ENCODE measurements at places on chromosomes 3 and 15.

DNA sequence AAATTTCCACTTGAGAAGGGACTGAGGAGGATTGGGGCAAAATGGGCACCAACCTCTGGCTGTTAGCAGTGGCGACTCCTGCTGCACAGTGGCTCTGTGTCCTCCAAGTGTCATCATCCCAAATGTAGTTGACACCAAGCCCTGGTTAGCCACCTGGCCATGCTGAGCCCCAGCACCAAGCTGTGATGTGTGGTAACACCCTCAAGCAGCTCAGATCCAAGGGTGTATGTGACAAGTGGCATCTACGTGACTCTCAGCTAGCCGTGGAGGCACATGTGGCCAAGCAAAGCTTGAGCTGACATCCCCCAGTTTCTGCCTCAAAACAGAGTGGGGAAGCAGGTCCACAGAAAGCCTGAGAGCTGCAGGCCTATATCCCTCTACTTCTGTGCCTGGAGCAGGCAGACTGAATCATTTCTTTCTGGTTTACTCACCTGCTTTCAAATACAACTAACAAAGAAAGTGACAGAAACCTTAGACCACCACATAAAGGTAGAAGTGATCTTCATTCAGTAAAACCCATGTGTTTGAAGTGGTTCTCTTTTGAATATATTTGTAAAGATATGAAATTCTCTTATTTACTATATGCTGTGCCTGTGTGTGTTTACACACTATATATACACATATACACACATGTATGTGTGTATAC, 40.0 kb downstream of the FOXP1 start:
- DNase-seq, result no peak

DNA sequence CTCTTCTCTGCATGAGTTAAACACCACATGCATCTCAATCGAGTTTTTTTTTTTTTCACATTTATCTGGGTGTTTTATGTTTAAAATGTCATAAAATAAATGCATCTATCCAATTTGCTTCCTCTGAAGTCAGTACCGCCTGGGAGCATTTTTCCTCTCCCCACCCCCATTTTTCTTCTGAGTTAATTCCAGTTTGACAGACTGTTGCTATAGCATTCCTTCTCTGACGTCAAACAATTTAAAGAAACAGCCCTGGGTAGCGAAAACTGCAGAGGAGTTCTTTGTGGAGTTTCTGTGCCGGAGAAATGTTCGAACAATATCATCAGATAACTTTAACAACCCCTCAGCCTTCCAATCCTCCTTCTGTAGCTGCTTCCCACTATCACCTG, 900 bp upstream of the GNB4 start:
- peak; percentile 84 for DNase-seq

DNA sequence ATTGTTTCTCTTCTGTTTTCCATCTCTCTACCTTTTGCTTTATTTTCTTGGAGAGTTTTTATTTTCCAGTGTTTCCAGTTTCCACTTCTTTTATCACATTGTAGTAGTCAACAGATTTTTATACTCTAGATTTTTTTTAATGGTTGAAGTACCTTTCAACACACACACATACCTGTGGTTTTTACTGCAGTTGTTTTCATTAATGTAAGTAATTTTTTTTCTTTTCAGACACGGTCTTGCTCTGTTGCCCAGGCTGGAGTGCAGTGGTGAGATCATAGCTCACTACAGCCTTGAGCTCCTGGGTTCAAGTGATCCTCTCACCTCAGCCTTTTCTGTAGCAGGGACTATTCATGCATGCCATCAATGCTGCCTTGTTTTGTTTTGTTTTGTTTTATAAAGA, 472.5 kb upstream of the SGO1 start:
- DNase-seq, result peak; percentile 27

- no peak for DNase-seq
Measured at GRCh38 chr3:34533451-34533850, 735.0 kb downstream of the PDCD6IP start.

GRCh38 chr3:170397685-170398084, 21.0 kb upstream of the CLDN11 start:
- DNase-seq, result no peak

GRCh38 chr3:12681943-12682390, 18.1 kb upstream of the RAF1 start:
- DNase-seq, result peak; percentile 88

DNA sequence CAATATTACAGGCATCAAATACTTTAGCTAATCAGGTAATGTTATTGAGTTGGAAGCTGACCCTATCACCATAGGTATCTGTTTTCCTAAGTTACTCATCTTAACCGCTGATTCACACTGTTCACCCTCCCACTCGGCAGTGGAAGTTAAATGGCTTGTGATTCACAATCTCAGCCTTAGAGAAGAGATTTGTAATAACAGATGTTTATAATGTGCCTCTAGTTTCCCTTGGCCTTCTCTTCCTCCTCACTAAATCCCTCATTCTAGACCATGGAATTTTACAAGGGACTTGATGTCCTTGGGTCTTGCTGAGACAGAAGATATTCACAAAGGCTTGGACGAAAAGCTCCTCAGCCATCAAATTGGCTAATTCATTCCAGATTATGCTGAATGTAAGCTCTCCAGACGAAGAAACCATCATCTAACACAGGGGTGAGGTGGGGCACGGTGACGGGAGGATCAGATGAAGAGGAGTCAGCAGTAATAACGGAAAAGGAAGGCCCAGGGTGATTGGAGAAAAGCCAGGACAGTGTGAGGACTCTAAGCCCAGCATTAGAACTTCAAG, 931.7 kb downstream of the MCTP2 start:
- peak; percentile 94 for DNase-seq

- no peak for DNase-seq
Measured at GRCh38 chr15:60120100-60120499, 116.0 kb downstream of the FOXB1 start.

- DNase-seq, result no peak
Measured at GRCh38 chr3:149269687-149270086, 48.1 kb upstream of the CP start.

- no peak for DNase-seq
Measured at GRCh38 chr3:181619897-181620296, 91.8 kb upstream of the SOX2 start.

GRCh38 chr15:62832231-62832630, 210.3 kb upstream of the TPM1 start:
- DNase-seq, result no peak

GRCh38 chr3:124918524-124918923, 16.0 kb downstream of the MUC13 start:
- DNase-seq, result no peak

- DNase-seq, result peak; percentile 60
Measured at GRCh38 chr15:34241376-34242330, 16.8 kb downstream of the EMC4 start.

DNA sequence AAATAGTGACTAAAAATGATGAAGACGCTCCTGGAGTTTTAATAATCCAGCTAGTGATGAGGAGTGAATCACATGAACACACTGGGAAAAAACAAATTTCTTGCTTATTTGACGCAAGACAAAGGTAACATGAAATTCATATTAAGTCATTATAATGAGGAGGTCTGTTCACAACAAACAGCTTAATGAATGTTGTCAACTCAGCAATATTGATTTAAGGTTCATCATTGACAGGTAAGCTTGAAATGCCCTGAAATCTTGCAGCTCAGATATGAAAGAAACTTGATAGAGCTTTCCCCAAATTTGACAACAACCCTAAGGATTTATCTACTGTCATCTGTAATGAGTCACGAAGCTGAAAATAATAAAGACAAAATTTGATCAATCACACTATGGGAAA, 108.1 kb upstream of the SELENOK start:
- no peak for DNase-seq

GRCh38 chr3:72961752-72962151, 34.9 kb upstream of the PPP4R2 start:
- no peak for DNase-seq

DNA sequence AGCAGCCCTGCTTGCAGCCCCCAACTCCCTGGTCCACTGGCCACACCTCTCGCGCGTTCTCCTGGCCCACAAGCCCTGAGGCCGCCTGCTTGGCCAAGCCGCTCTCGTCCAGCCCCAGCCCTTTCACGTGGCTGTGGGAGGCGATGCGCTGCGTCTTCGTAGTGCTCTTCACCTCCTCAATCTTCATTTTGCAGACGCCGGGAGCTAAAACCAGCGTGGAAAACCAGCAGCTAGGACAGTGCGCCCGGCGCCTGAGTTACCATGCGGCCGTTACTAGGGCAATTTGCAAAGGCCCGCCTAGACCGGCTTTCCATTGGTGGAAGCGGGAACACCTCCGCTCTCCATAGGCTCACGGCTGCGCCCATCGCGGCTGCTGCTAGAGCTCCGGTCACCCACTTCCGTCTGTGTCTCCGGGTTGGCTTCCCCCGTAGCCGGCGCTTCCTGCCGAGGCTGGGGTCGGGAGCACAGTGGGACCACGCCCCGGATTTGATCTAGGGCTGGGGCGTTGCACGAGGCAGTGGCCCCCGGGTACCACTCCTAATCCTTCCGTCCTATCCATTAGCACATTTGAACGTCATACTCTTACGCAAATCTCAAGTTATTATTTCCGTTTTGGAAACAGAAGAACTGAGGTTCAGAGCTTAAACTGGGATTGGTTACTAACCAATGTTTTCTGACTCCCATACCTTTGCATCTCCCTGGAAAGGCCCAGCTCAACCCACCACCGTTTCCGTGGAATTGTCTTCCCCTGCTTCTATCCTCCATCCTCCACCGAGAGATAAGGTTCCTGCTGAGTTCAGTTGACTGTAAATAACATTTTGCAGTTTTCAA, at the start of gene RUVBL1:
Gene RUVBL1 (minus strand): TSS at position 275 of the 831 bp plus-strand sequence. CDS start 88 bp downstream, at position 187.
- peak; percentile 99 for DNase-seq

DNA sequence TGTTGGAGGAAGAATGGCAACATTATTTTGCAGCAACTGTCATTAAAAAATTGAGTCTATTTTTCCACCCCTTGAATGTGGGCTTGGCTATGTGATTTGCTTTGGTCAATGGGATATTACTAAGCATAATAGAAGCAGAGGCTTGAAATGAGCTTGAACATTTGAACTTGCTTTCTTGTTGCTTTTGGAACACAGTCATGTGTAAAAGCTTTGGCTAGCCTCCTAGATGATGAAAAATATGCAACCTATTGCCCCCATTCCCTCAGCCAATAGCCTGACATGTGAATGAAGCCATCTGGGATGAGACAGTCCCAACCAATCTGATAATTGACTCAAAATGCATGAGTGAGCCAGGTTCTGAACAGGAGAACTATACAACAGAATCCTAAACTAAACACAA, 78.4 kb downstream of the PLSCR2 start:
- peak; percentile 99 for DNase-seq

- DNase-seq, result no peak
Measured at GRCh38 chr3:66537735-66538134, 36.9 kb upstream of the LRIG1 start.

DNA sequence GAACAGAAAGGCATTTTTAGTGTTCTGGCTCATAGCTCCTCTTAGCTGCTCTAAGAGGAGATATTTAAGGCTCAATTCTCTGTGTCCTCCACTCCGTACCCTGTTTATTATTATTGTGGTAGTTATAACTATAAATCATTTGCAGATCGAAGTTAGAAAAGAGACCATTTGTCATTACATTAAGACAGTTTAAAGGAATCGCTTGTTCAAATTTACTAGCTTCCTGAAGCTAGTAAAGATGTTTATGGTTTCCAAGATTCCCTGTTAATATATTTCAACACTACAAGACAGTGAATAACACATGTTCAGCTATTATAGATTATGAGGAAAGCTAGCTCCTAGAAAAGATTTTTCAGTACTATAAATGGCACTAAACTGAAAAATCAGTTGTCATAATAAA, 12.6 kb downstream of the ATXN7 start:
- DNase-seq, result no peak

GRCh38 chr15:70530906-70531305, 232.5 kb downstream of the UACA start:
- DNase-seq, result no peak

GRCh38 chr15:94838281-94838680, 606.9 kb downstream of the MCTP2 start:
- DNase-seq, result no peak

DNA sequence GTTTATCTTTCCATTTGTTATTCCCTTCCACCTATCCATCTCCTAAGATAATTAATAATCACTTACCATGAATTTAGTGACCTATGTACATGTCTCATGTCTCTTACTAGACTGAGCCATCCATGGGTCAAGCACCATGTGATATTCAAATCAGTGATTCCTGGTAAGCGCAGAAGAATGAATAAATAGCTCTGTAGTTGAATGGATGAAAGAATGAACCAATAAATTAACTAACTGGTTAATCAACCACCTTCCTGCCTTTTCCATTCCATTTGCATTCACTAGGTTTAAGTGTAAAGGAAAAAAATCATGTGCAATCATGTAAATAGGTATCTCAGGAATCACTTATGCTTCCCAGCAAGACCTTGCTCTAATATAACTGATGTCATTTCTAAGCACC, 779.5 kb downstream of the NTRK3 start:
- DNase-seq, result no peak

DNA sequence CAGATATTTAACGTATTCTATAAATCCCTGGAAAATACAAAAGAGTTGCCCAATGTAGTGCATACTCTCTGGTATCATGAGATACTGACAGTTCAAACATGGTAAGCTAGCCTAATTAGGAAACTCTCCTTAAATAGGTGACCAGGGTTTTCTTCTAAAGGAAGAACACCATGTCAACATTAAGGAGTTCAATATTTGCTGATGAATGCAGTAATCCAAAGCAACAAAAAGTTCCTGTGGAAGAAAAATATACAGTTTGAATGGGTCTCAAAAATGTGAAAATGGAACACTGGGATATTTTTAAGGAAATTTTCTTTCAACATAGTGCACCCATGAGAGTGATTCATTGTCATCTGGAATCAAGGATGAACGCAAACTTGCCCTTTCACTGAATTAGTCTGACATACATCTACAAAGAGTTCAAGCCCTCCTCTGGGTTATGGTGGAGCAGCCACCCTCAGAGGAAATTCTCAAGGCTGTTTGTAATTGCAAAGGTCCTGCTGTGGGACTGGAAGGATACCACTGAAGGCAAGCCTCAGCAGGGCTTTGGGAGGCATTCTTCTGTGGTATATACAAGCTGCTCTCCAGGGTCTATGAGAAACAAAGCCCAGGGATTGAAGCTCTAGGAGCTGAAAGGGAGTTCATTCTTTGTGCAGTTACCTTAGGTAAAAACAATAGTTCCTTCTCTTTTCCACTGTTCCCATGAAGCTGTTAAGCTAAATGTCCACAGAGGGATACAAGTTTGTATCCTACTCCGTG, 700.3 kb downstream of the TUSC7 start:
- DNase-seq, result no peak

Data from iris pigment epithelial cell (primary cell).